ENCODE measurements at places on chromosomes 4 and X. TPM values are rescaled to one million over a fixed set of nuclear protein-coding genes. Genes with fewer than 3 reads are reported as not detected.

Gene DACH2
- total RNA-seq: not detected

Gene GABRG1
- total RNA-seq: 0.05 TPM

- DNase-seq: no peak
These were observed 421.3 kb downstream of the MID1IP1 start for GRCh38 chrX:39222346-39223113.

DNA sequence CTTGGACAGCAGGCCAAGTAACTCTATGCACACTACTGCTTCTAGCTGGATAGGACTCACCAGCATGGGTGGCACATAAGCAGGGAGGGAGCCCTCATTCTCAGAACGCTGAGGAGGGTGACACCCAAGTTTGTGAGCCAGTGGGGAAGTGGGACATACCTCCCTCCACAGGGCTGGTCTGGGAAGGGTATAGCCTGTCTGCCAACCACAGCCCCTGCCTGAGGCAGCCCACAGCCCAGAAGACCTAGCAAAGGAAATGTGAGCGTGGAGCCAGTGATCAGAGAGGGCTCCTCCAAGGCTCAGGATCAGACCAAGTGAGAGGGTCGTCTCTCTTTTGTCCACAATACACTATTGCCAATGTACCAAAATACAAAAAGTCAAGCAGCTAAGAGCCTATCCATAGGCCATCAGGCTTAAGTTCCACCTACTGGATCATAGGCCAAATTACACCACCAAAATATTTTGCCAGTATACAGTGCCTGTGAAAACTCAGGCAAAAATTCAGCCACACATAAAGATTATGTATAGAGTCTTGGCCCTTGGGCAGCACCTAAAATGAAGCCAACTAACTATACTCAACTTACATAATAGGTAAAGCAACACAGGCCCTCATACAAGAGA, 1203.1 kb downstream of the PCDH18 start:
- no peak for DNase-seq

DNA sequence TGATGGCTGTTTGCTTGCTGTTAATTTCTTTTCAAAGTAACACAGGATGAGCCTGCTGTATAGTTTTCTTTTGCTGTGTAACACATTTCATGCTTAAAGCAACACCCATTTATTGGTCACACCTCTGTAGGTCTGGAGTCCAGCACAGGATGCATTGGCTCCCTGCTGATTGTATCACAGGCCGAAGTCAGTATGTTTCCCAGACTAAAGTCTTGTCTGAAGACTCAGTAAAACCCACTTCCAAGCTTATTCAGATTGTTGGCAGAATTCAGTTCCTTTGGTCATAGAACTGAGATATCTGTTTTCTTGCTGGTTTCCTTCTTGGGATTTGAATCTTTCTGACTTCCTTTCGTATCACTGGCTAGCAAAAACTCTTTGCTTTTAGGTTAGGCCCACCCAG, 54.3 kb downstream of the LRP2BP start:
- DNase-seq: no peak

GRCh38 chrX:95974890-95975289, 709.8 kb upstream of the DIAPH2 start:
- no peak for DNase-seq

- no peak for DNase-seq
These were observed 1456.1 kb upstream of the IGFBP7 start for GRCh38 chr4:58566260-58566659.

- DNase-seq: no peak
These were observed 123.5 kb downstream of the CAMK2D start for GRCh38 chr4:113637823-113638561.

- DNase-seq: no peak
These were observed 303.5 kb downstream of the ANKRD50 start for GRCh38 chr4:124409044-124409443.

Measured in posterior vena cava (tissue), 2 donors.